ENCODE measurements at places on chromosomes 5 and 9. TPM values are rescaled to one million over a fixed set of nuclear protein-coding genes. Genes with fewer than 3 reads are reported as not detected.

The FST gene
- total RNA-seq, result 0.15 TPM

DNA sequence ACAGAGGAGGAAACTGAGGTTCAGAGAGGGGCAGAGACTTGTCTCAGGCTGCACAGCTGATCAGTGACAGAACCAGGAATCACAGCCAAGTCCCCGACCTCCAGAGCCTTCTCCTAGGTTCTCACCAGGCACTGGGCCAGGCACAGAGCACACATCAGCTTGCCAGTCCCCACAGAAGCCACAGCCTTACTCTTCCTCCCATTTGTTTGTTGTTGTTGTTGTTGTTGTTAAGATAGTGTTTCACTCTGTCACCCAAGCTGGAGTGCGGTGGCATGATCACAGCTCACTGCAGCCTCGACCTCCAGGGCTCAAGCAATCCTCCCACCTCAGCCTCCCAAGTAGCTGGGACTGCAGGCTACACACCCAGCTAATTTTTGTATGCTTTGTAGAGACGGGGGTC, 41.4 kb downstream of the NAIF1 start:
- no peak for DNase-seq

GRCh38 chr9:74724317-74724716, 163.4 kb downstream of the TRPM6 start:
- DNase-seq, result no peak

DNA sequence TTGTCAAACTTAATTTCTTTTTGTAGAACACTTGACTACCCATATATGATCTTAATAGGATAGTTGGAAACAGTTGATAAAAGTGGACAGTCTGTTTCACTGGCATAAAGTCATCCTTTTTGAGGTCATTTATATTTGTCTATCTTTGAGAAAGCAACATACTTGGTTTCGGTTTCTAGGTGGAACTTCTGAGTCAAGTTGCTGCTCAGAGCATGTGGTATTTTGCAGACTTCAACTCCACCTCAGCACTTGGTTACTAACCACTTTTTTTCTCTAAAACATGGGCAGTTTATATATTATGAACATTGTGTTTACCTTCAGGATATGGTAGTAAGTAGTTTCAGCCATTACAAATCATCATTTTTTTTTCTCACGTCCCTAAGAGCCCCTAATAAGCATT, 1749.0 kb upstream of the C9orf72 start:
- no peak for DNase-seq

DNA sequence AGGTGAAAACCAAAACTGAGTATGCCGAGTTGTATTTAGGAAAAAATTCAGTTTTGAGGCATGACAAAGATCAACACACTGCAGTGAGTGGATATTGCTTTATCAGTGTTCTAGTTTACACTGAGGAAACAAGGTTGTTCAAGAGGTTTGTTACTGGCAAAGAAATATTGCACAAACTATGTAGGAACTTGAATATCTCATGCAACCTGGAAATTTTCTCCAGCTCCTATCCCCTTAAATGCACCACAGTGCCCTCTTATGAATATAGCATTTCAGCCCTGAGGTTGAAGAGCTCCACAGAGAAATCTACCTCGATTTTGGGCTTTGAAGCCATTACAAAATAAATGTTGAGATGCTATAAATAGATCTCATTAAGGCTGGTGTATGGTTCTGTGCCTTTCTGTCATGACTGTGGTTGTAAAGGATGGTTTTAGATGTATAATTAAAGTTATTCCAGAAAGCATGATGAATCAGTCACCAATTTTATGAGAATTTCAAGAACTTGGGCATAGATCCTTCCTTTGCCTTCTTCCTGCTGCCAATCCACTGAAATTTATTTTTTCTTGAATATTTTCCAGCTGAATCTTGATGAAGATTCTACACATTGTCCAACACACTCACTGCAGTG, 159.3 kb downstream of the SPATA31D1 start:
- DNase-seq, result peak; percentile 50

DNA sequence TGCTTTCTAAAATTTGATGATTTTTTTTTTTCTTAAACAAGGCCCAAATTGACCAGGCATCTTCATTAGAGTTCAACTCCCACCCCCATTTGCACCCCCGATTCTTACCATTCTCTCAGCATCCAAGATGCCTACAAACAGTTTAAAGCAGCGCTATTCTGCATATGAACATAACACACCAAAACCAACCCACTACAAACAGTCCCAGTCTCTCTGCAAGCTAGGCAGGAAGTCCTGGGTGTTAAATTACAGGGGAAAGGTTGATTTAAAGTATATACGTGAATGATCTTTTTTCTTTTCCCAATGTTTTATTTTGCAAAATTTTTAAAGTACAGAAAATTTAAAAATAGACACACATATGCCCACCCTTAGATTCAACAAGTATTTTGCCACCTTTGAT, 127.0 kb downstream of the ADAMTS12 start:
- no peak for DNase-seq

All from renal cortical epithelial cell (primary cell).